ENCODE measurements at places on chromosomes 3 and 15.
A peak's percentile ranks its signal among the peaks of the same experiment; 100 is the strongest.

GRCh38 chr3:31610700-31611275 lies 78.1 kb downstream of the STT3B start:
- peak; percentile 43 for DNase-seq

DNA sequence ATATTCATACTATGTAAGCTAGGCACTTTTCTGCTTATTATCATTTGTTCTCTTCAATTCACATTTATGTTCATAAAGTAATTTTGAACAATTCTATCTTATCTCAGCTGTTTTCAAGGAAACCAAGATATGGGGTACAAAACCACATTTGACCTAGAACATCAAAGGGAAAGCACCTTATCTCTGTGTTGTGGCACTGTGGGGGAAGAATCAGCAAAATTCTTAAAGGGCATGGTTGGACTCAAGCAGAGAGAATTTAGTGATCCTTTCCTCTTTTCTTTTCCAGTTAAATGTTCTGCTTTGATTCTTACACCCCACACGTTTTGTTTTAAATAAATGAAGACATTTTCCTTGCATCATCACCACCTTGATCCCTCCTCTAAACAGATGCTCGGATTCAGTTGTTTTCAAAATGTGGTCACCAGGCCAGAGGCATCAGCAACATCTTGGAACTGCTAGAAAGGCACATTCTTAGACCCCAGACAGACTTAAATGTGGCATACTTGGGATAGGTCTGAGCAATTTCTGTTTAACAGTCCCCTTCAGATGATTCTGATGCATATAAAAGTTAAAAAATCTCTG lies 128.4 kb upstream of the TP63 start:
- no peak for DNase-seq

DNA sequence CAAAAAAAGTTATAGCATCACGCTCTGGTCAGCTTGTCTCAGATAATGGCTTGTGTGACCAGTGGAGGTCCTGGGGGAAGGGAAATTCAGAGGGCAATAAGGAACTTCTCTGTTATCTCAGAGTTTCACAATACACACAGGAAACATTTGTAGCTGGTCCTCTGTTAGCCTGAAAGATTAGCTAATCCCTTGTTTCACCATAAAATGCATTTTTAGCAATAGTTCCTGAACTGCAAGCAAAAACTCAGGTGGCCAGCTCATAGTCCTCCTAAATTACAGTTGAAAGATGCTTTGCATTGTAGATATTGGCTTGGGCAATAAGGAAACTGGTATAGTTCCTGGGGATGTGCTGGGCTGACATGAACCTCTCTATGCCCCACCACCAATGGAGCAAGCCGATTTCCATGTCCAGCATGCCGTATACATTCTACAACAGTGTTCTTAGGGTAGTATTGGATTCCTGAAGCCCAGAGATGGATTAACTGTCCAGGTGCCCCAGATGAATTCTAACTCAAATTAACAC lies 141.5 kb upstream of the TBL1XR1 start:
- DNase-seq = no peak

DNA sequence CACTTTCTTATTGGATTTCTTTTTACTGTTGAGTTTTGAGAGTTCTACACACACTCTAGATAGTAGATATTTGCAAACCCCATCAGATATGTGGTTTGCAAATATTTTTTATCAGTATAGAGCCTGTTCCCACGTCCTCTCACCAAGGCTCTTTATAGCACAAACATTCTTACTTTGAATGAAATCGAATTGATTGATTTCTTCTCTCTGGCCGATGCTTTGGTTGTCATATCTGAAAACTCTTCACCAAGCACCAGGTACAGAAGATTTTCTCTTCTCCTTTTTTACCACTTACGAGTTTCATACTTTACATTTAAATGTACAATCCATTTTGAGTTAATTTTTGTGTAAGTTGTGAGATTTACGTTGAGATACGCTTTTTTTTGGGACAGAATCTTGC lies 163.4 kb downstream of the PTPRG start:
- no peak for DNase-seq

DNA sequence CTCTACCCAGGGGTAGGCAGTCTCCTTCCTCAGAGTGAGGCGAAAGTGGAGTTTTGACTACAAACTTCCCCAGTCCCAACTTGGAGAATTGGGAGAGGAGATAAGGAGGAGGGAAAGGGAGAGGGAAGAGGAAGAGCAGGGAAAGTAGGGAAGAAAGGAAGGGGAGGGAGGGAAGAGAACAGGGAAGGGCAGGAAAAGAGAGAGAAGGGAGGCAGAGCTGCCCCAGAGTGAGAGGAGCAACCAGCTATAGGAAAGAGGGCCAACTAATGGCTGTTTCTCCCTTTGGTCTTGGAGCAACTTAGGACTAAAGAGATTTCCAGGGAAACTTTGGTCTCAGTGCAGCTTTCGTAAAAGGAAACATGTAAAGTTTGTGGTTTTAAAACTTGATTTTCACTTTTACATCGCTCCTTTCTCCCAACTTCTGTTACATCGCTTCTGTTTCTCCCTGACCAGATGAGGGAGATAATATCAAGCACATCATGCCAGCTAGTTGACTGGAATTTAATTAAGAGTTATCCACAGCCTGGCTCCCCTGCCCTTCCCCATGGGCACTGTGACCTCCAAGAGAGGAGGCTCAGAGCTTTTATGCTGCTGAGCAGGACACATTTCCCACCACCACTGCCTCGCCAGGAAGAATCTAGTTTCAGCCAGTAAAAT lies 1.4 kb downstream of the CA12 start:
- DNase-seq = no peak

GRCh38 chr15:78879517-78880241 lies 7.0 kb downstream of the MORF4L1 start:
- no peak for DNase-seq
